ENCODE measurements at places on chromosomes 2 and 18.

- no peak for DNase-seq
Observed at GRCh38 chr2:168635065-168635577, 167.3 kb upstream of the NOSTRIN start.

DNA sequence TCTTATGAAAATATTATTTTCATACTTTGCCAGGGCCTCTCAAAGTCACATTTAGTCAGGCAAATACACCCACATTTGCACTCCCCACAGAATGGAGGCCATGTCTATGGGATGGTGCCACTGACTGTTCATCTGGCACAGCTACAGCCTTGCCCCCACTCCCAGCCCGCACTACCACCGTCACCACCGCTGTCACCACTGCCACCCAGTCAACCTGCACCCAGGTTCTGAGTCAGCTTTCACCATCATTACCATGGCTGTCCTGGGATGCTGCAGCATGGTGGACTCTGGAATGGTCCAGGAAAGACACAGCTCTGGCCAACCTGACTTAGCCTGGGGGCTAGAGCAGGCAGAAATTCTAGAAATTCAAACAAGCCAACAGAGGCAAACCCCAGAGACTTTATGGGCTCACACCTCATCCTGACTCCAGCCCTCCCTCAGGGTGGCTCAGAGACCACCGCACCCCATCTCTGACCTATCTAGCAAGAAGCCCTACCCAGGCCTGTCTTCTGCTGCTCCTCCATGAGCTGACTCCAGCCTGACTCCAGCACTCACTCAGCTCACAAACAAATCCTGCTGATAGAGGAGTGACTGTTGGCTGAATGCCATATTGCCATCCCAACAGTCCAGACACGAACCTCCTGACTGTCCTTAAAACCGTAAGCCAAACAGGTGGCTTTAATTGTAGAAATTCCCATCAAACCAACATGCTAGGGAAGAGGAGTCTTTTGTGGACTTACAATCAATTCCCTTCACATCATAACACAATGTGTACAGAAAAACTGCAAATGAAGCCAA is 28.0 kb downstream of the DNER start:
- no peak for DNase-seq

DNA sequence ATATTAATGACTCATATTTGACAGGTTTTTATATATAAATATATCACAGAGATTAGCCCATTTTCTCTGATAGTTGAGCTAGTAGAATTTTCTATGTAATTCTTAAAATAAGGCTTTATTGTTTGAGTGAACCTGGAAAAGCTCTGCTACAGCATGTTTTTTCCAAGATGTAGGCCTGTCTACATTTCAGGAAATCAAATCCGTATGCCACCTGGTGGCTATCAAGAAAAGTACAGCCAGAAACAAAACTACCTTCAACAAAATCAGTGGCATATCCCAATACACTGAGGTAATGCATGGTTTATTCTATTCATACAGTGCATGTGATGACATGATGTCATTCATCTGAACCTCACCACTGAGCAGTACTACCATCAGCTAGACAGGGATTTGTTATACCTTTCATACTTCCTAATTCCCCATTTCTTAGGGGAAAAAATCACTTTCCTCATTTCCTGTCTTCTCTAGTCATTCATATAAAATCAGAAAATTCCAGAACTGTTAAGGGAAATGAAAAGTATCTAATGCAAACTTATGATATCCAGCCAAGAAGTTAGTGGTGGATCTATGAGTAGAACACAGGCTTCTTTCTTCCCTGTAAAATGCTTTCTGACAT is 310.4 kb upstream of the SYT4 start:
- DNase-seq = no peak

DNA sequence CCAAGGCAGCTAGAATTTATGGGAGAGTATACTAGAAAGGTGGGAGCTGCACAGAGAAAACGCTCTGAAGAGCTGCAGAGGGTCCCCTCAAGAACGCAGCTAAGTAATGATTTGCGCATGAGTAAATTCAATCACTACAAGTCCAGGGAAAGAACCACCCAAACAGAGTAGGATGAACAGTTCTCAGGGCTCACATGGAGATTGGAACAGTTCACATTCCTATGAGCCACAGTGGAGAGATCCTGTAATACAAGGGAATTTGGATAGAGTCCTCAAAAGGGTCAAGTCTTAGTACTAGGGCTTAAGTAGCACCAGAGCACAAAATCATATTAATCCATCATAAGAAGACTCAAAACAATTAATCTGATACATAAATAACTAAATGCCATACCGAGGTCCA is 12.7 kb downstream of the OLA1 start:
- DNase-seq = no peak

DNA sequence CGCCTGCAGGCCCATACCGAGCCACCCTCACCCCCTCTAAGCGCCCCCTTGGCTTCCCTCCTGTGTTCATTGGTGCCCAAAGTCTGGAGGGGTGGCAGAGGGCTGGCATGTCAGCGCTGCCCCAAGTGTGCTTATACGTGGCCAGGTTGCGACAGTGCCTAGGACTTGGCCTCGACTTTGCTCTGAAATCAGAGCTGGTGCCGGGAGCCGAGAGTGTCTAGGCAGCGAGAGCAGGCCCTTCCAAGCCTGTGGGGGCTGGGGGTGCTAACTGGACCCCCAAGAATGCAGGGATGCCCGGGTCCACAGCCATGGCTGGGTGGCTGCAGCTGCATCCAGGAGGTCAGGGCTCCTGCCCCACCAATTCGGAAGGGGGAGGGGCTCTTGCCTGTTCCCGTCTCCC is 95.6 kb upstream of the MGAT5 start:
- no peak for DNase-seq

- no peak for DNase-seq
Observed at GRCh38 chr2:237068005-237068576, 17.6 kb upstream of the COPS8 start.

- no peak for DNase-seq
Observed at GRCh38 chr2:236568068-236568921, 1.3 kb upstream of the ACKR3 start.

GRCh38 chr18:34947711-34948125 is 93.5 kb upstream of the MAPRE2 start:
- no peak for DNase-seq

GRCh38 chr2:88810017-88810416 is 118.5 kb downstream of the RPIA start:
- no peak for DNase-seq
